Dermis microvascular lymphatic vessel endothelial cell (primary cell): ENCODE measurements at places on chromosomes 5 and 9.

DNA sequence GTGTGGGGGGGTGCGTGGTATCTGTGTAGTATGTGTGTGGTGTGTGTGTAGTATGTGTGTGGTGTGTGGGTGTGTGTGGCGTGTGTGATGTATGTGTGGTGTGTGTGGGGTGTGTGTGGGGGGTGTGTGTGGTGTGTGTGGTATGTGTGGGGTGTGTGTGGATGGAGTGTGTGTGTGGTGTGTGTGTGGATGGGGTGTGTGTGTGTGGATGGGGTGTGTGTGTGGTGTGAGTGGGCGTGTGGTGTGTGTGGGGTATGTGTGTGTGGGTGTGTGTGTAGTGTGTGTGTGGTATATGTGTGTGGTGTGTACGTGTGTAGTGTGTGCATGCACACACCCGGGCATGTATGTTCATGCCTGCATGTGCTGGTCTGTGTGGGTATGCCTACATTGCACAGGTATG lies 420.9 kb upstream of the DAP start:
- DNase-seq, result no peak

DNA sequence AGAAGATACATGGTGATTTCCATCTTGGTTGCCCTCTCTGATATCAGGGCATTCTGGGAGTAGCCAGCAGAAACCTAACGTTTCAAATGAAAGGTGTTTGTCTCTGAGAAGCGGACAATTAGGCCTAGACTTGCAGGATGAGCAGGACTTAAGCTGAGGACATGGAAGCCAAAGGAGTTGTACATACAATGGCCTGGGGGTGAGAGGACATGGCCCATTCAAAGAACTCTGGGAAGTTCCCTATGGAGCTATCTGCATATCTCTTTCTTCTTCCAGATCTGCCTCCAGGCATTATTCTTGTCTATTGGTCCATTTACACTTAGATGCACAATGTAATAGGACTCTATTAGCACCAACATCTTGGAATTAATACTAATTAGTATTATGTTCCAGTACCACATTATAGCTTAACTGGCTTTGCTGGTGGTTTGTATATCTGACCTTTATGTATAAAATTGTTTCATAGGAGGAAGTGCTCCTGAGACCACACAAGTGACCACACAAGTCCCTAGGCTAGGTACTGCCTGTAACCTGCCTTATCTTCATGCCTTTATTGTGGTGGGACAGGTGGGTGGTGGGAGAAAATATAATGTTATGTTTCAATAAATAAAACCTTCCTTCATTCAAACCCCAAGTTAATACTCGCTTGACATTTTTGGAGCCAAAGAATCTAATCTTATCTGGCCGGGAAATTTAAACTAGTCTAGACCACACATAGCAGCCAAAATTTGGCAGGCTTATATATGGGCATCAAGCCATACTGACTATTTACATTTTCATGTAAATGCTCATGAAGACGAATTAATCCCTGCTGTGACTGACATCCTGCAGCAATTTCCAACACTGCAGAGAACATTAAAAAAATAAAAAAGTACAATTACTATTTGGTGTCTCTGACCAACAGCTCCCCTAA lies 52.1 kb upstream of the EQTN start:
- peak; percentile 9 for DNase-seq

DNA sequence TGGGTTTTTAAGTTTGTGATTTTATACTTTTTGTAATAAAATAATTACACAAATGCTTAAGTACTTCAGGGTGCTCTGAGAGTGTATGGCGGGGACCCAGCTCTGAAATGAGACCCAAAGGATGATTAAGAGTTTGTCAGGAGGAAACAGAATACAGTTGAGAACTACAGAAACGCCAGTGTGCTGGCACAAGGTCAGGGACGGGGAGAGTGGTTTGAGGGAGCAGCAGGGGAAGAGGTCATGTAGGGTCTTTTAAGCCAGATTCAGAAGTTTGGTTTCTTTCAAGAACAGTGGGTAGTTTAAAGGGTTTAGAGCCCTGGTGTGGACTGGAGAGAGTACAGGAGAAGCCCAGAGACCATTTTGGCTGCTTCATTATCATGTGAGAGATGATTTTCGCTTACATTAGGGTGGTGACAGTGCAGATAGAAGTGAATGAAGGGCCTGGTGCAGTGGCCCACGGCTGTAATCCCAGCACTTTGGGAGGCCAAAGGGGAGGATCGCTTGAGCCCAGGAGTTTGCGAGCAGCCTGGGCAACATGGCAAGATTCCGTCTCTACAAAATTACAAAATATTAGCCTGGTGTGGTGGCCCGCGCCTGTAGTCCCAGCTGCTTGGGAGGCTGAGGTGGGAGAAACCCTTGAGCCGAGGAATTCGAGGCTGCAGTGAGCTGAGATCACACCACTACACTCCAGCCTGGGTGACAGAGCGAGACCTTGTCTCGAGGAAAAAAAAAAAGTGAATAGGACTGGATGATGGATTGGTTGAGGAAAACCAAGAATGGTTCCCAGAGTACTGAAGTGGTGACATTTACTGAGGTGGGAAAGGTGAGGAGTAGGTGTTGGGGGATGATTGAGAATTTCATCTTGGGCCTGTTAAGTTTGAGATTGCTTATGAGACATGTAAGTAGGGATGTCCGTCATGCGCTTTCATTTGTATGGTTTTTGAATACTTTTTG lies 1.4 kb upstream of the ETF1 start:
- peak; percentile 28 for DNase-seq

GRCh38 chr9:22203371-22204138 lies 194.4 kb upstream of the CDKN2B start:
- no peak for DNase-seq

DNA sequence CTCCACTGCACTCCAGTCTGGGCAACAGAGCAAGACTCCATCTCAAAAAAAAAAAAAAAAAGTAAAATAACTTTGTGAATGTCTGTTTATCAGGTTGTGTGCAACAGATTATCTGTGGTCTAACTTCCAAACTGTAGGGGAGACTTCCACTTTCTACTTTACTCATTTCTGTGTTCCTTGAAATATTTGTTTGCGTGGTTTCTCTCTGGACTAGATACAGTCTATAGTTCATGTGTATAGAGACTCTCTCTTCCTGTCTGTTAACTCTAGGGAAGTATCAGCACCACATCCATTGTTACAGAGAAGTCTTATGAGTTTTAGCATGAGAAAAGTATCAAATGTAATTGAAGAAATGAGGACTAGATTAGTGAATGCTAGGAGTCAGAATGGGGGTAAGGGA lies 168.3 kb downstream of the LPAR1 start:
- DNase-seq, result no peak

GRCh38 chr9:75418518-75418917 lies 330.2 kb downstream of the OSTF1 start:
- DNase-seq, result no peak

DNA sequence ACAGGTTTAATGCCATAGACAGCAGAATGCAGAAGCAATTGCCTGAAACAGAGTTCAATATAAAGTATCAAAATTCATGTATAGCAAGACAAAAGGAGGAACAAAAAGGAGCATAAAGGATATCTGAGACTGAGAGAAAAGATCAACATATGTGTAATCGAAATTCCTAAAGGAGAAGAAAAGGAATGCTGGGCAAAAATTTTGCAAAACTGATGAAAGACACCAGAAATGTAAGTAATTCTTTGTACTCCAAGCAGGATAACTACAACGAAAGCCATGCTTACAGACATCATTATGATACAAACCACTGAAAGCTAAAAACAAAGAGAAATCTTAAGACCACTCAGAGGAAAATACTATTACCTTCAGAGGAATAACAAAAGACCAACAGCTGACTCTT lies 72.8 kb upstream of the MTAP start:
- no peak for DNase-seq

DNA sequence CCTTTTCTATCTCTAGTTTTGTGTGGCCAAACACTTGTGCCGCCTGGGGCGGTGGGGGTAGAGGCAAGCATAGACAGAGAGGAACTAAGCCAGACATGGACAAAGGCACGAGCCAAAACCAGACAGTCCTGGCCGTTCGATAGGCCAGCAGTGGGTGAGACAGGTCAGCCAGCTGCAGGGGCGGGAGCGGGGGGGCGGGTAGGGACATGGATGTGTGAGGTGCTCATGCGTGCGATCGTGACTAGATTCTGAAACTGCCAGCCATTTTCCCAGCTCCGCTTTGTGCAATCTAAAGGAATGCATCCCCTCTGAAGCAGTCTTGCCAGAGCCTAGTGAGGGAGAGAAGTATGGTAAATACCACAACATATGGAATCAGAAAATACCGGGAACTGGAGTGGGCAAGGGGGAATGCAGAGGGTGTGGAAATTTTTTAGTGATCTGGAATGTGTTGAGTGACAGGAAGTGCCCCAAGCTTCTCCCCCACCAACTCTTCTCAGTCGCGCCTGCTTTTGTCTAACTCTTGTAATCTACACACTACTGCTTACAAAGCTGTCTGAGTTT lies 111.9 kb downstream of the NR6A1 start:
- peak; percentile 89 for DNase-seq

GRCh38 chr9:20048437-20048836 lies 259.6 kb upstream of the SLC24A2 start:
- DNase-seq, result no peak

GRCh38 chr5:169875091-169875728 lies 105.1 kb downstream of the INSYN2B start:
- no peak for DNase-seq
